ENCODE measurements at places on chromosomes 3 and 15.

DNA sequence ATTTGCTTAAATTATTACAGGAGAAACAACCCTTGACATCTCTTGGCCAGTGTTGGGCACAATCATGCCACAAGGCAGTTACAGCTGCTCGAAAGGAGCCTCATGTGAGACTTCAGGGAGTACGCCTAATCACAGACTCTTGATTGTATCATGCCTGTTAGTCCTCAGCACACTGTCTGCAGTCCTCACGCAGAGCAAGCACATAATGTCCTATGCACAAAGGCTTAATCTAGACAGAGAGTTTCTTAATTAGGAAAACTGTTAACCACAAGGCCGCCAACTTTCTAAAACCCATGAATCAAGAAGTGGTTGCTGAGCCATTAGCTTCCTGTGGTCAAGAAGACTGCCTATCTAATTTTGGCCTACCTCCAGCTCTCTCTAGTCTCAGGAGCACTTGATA is 172.0 kb downstream of the UNC13C start:
- DNase-seq, result no peak

DNA sequence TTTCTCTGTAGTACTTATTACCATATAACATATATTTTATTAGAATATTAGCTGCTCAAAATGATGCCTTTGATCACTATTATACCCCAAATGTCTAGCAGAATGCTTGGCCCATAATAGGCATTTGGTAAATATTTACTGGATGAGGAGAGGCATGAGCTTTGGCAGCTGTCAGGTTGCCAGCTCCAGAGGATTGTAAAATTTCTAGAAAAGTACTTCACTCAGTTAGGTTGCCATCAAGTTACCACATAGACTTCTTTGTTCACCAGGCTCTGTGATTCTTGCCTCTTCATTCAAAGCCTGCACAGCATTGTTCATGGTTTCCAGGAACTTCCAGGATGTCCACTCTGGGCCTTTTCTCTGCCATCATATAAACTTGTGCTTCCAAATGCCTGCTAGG is 582.8 kb downstream of the PDCD6IP start:
- DNase-seq, result no peak

GRCh38 chr3:150723946-150724345 is 20.2 kb upstream of the ERICH6 start:
- DNase-seq, result no peak

- no peak for DNase-seq
These were observed 87.9 kb downstream of the STT3B start for GRCh38 chr3:31620656-31621055.

GRCh38 chr3:37279236-37279635 is 104.9 kb upstream of the LRRFIP2 start:
- DNase-seq, result no peak

DNA sequence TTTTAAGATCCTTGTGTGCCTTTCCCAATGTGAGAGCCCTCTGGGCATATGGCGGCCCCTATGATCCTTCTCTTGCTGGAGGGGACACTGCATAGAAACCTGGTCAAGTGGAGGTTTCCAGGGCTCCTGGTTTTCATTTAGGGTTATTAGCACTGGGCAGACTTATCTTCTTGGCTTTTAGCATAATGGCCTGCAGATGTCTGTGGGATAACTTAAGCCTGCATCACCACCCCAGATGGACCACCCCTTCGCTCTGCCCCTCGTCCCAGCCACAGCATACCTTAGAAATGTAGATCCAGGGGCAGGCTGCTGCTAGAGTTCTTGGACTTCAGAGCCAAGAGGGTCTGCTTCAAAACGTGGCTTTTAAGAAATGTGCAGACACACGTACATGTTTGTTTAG is 340.3 kb upstream of the CTDSPL start:
- DNase-seq, result no peak
